ENCODE measurements at places on chromosomes 6 and 20. TPM values are rescaled to one million over a fixed set of nuclear protein-coding genes. Genes with fewer than 3 reads are reported as not detected.

Gene SIRPB2
- total RNA-seq, result 0.49 TPM

Gene ADGRF4
- total RNA-seq, result 18.3 TPM

Gene COL21A1
- 0.42 TPM for total RNA-seq

Gene SLC32A1
- not detected for total RNA-seq

Gene SIRPD
- total RNA-seq, result not detected

Gene PRSS16
- total RNA-seq, result 7.6 TPM

Gene LY6G6C
- 1.5 TPM for total RNA-seq

Gene PAK5
- 0.14 TPM for total RNA-seq

Gene FAM184A
- total RNA-seq, result 0.14 TPM

Gene MACROD2
- total RNA-seq, result not detected

Gene PHACTR1
- total RNA-seq, result not detected

Gene GSTA2
- not detected for total RNA-seq

Gene YIPF3
- total RNA-seq, result 91.6 TPM

Gene GJA10
- total RNA-seq, result not detected

Gene FERMT1
- 26.7 TPM for total RNA-seq
